Activated naive CD4-positive, alpha-beta T cell (primary cell): ENCODE measurements at places on chromosomes 2 and 18.

- no peak for DNase-seq
These were observed 215.4 kb downstream of the KLHL29 start for GRCh38 chr2:23600346-23600745.

DNA sequence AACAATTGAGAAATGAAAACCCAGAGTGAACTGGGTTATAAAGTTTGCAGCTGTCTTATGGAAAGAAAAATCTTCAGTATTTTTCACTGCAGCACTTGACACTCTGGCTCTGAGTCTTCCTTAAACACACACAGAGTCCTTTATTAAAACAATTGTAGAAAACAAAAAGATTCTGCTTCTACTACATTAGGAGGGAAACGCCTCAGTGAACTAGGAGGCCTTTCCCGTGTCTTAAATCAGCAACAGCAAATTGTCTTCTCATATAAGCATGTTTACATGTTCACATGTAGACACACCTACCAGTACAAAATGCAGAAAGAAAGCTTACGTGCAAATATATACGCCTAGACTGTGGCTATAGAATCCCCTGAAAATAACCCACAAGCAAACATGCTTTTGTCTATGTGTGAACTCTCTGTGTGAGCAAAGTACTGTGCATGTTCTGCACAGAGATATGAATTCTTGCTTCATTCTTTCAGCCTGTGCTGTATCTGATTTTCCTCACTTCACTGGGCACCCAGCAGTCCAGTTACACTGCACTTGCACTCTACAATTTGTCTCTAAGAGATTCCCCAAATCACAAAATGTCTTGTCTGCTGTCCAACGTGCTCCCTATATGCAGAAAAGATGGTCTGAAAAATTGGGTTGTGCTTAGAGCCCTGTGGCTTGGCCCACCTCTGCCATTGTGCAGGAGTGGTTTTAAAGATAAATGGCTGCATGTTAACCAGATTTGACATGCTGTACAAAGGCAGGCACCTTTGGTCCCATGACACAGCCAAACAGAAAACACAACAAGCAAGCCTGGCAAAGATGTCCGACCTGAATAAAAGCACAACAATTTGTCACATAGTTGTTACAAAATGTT lies 24.5 kb downstream of the ZEB2 start:
- no peak for DNase-seq

DNA sequence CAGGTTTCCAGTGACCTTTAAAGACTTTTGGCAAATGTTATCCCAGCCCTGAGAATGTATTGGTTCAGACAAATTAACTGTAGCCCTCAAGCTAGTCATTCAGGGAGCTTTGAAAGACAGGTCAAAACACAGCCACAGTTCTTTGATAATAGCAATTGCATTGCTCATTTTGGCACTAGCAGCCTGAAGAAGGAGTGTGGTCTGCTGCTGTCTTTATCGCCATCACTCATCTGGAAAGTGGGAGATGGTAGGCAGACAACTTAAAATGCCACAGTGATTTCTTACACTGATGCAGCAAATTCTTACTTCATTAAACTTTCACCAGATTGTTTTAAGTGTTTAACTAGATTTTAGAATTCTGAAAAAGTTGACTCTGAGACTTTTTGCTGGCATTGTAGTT lies 47.2 kb downstream of the DOK6 start:
- no peak for DNase-seq

GRCh38 chr2:7706791-7707190 lies 789.6 kb downstream of the RNF144A start:
- no peak for DNase-seq

DNA sequence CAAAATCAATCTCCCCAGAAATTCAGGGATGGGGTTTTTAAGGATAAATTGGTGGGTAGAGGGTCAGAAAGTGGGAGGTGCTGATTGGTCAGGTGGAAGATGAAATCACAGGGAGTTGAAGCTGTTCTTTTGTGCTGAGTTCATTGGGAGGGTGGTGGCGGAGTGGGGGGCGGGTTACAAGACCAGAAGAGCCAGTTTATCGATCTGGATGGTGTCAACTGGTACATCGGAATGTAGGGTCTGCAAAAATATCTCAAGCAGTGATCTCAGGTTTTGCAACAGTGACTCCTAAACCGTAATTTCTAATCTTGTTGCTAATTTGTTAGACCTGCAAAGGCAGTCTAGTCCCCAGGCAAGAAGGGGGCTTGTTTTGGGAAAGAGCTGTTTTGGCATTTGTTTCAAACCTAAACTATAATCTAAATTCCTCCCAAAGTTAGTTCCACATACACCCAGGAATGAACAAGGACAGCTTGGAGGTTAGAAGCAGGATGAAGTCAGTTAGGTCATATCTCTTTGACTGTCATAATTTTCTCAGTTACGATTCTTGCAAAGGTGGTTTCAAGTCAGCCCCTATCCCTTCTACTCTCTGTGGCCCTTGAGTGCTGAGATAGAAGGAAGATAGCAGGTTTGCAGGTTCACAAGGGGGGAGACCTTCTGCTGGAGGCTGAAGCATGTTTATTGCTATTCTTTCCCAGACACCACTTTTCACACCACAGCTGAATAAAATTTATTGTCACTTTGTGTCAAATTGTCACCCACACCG lies 12.3 kb upstream of the CXXC1 start:
- no peak for DNase-seq

GRCh38 chr2:170092436-170093060 lies 85.4 kb upstream of the MYO3B start:
- no peak for DNase-seq

GRCh38 chr2:159712929-159713420 lies 669 bp downstream of the MARCHF7 start:
- DNase-seq, result no peak

DNA sequence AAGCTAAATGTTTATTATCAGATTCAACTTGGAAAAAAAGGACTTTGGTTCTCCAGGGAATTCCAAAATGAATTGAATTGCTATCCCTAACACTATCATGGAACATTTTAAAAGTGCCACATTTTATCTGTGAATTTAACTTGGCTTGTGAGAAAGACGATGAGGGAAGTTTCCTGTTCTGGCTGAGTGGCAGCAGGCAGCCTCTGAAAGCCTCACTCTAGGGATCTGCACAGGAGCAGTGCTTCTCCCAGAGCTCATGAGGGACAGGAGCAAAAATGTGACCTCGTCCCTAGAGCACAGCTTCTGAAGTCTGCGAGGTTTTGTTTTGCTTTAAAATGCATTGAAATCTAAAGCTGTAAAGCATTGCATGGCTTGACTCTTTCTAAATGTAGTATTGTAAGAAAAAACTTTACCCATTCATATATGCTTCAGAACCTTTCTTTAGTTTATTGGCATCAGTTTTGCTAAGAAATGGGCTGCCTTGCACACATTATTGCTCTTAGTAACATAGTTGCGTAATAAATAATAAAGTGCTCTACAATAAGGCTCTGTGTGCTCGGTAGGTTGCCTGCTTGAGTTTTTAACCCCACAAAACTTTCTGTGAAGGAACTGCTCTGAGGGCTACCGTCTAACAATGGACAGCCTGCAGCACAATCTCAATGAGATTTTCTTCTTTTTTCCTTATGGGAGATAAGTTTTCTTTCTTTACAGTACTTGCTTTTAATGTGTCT lies 136.2 kb upstream of the CDCA7 start:
- DNase-seq, result no peak

DNA sequence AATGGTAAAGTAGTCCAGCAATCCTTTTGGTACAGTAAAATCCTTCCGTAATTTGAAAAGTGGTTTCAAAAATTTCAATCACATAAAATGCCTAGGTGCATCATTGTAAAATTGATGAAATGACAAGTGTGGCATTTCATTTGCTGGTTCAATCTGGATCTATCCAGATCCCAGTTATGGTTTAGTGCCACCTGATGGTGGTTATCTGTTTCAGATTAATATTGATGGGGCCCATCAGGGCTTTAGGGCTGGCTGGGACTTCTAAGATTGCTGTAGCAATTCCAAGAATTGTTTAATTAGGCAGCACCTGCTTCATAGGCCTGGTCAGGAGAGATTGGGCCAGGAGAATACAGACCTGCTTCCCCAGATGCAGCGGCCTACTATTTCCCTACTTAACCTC lies 55.5 kb upstream of the PIK3C3 start:
- no peak for DNase-seq

DNA sequence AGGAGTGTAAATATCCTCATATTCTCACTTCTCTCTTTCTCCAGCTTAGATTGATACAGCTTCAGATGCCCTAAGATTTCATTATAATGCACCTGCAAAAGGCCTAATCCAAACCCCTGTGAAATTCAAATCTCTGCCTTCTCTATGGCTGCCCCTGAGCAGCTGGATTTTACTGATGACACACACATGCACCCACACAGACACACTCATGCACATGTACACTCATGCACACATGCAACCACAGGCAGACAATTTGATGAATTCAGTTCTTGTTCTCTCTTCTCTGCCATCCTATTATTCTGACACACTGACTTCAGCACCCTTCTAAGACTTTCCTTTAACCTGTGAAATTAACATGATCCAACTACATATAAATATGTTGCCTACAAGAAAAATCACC lies 563.2 kb downstream of the RNF144A start:
- DNase-seq, result no peak

GRCh38 chr2:239441261-239442078 lies 40.6 kb upstream of the HDAC4 start:
- no peak for DNase-seq

- no peak for DNase-seq
These were observed 19.4 kb downstream of the CENPA start for GRCh38 chr2:26805241-26805676.

DNA sequence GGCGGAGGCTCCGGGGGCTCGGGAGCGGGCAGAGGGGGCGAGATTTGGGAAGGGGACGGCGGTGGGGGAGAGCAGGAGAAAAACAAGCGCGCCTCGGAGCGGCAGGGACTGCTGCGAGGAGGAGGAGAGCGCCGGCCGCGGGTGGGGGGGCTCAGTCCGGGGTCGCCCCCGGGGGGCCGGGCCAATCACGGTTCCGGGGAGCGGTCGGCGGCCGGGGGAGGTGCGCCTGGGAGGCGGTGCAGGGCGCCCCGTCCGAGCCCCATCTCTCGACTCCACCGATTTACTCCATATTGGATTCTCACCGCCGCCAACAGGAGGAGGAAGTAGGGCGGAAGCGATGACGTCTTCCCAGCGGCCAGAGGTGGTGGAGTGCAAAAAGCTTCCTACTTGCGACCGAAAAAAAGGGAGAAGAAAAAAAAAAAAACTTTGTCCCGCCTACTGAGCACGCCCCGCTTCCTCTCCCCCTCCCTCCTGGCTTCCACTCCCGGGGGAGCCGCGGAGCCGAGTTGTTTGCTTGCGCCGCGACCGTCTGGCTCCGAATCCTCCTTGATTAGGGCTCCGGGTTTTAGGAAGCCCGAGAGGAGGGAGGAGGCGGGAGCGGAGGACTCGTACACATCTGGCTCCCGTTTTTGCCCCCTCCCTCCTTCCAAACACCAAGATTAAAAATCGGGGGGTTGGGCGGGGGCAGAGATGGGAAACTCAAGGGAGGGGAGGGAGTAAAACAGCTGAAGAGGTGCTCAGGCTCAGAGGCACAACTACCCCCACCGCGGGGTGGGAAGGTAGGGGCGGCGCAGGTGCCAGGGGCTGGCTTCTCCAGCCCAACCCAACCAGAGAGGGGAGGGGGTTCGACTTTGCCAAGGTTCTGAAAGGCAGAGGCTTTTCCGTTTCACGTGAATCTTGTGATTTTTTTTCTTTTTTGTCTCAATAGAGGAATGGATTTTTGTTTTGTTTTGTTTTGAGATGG lies at the start of gene SPRED2:
SPRED2 (minus strand) TSS at position 373 of the 964 bp plus-strand sequence. CDS start 612 bp downstream, outside the sequence.
- peak; percentile 26 for DNase-seq

- no peak for DNase-seq
These were observed 344.9 kb downstream of the TSN start for GRCh38 chr2:122100346-122100745.

DNA sequence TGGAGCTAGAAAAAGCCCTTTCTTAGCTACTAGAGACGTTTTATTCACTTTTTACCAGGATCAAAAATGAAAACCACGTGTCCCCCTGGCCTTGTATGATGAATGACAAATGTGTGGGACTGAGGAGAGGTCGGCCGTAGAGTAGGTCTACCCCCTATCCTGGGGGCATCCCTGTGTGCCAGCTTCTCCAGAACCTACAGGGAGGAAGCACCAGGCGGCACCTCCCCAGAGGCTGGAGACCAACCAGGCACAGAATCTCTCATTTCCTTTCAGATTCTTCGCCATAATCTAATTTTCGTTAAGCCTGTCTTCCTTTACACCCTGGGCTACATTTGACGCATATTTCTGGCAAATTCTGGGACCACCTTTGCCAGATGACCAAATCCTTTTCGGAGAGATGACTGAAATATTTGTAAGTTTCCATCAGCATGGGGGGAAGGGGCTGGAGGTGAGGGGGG lies 15.9 kb downstream of the TWIST2 start:
- no peak for DNase-seq

- no peak for DNase-seq
These were observed 86.2 kb downstream of the UPP2 start for GRCh38 chr2:158187908-158188307.

DNA sequence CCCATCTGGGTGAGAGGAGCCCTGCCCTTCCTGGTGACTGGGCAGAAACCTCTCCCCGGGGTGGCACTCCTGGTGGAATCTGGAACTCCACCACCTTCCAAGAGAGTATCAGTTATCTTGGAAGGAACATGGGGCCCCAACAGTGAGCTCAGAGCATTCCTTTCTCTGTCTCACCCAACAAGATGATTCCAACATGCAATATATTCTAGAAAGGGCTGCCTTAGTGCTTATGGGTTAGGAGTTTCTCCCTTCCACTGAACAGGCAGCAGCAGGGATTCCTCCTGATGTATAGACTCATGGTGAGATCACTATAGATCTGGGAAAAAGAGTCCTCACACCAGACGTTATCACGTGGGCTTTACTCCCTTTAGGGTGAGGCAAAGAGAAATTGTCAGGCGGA lies 147.1 kb downstream of the COL4A4 start:
- DNase-seq, result no peak
